Activated CD8-positive, alpha-beta T cell treated with anti-CD3 and anti-CD28 coated beads for 36 hours (primary cell): ENCODE measurements at places on chromosomes 2 and 18.

DNA sequence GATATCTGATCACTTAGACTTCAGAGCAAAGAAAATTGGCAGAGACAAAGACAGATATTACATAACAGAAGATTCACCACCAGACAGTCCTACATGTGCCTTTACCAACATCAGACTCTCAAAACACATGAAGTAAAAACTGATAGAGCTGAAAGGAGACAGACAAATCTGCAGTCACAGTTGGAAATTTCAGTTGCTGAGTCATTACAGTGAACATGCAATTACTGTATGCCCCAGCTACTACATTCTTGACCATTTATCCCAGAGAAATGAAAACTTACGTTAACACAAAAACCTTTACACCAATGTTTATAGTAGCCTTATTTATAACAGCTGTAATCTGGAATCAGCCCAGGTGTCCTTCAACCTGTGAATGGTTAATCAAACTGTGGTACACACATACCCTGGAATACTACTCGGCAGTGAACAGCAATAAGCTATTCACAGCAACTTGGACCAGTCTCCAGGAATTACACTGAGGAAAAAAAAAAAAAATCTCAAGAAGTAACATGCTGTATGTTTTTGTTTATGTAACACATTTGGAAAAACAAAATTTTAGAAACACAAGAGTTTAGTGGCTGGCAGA is 7.5 kb upstream of the SCLY start:
- DNase-seq: no peak

GRCh38 chr18:70025580-70025979 is 77.9 kb upstream of the CD226 start:
- DNase-seq: no peak

DNA sequence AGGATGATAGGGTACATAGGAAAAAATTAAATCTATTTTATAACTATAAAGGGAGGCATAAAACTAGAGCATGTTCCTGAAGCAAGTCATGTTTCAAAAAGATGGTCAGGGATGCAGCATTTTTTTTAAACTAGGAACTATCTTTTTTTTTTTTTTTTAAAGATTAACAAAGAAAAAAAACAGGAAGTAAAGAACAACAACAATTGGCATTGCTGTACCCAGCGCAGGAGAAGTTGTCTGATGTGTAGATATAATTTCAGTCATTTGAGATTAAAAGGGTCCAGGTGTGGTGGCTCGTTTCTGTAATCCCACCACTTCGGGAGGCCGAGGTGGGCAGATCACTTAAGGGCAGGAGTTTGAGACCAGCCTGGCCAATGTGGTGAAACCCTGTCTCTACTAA is 41.5 kb downstream of the PMAIP1 start:
- DNase-seq: no peak

- no peak for DNase-seq
These were observed 21.6 kb upstream of the GPR55 start for GRCh38 chr2:230946429-230947234.

GRCh38 chr2:189157456-189157855 is 22.1 kb downstream of the COL5A2 start:
- no peak for DNase-seq

- DNase-seq: no peak
These were observed 49.0 kb downstream of the E2F6 start for GRCh38 chr2:11416931-11417330.

DNA sequence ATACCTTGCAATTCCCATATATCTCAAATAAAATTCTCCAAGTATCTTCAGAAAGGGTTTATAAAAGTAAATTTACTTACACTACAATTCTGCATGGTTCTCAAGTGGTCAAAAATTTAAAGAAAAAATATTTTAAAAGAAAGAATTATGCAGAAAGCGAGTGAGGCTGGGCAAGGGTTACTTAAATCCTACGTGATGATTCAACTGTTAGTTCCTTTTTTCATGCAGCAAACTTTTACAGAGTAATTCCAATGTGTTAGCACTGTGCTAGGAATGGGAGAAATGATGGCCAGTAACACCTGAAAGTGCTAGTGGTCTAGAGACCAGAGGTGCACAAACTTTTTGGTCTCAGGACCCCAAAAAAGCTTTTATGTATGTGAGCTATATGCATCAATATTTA is 133.4 kb downstream of the ATAD2B start:
- no peak for DNase-seq

- DNase-seq: no peak
These were observed 33.6 kb downstream of the MROH2A start for GRCh38 chr2:233811732-233812131.

DNA sequence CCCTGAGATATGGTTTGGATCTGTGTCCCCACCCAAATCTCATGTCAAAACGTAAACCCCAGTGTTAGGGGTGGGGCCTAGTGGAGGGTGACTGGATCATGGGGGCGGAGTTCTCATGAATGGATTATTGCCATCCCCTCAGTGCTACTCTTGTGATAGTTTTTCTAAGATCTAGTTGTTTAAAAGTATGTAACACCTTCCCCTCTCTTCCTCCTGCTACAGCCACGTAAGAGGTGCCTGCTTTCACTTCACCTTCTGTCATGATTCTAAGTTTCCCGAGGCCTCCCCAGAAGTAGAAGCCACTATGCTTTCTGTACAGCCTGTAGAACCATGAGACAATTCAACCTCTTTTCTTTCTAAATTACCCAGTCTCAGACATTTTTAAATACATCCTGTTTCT is 16.9 kb downstream of the PUM2 start:
- peak; percentile 26 for DNase-seq

DNA sequence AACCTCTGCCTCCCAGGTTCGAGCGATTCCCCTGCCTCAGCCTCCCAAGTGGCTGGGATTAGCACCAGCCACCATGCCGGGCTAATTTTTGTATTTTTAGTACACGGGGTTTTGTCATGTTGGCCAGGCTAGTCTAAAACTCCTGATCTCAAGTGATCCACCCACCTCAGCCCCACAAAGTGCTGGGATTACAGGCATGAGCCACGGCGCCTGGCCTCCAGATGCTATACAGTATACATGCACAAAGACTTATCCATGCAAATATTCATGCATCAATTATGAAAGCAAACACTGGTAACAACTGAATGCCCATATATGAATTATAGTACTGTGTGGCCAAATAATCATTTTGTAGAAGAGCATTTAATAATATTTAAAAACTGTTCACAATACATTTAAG is 36.0 kb upstream of the SOS1 start:
- no peak for DNase-seq
